NCI-H1092 treated with DMSO at 0.1 percent for 48 hours (cell line): ENCODE measurements at places on chromosomes 1 and 21.

GRCh38 chr1:90198616-90199332 lies 203.9 kb downstream of the ZNF326 start:
- peak; percentile 43 for DNase-seq

DNA sequence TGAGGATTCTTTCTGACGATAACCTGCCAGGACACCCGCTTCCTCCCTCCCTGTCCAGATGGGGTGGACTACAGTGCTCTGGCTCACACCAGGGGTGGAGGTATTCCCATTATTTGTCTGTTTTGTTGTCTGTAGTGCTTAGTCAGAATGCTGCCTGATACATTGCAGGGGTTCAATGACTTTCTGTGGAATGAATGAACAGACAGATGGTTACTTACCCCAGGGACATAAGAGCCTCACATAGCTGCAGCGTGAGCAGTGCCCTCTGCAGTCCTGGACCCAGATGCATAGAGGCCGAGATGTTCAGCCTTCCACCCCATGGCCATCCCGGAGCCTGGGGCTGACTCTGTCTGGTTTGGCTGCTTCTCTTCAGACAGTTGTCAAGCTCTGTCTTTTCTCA lies 13.0 kb upstream of the F3 start:
- DNase-seq = no peak

GRCh38 chr1:230191079-230191804 lies 124.2 kb downstream of the GALNT2 start:
- no peak for DNase-seq

GRCh38 chr1:48906164-48906563 lies 129.5 kb upstream of the BEND5 start:
- DNase-seq = no peak

- DNase-seq = no peak
Measured at GRCh38 chr1:28144203-28145135, 32.0 kb downstream of the PTAFR start.

DNA sequence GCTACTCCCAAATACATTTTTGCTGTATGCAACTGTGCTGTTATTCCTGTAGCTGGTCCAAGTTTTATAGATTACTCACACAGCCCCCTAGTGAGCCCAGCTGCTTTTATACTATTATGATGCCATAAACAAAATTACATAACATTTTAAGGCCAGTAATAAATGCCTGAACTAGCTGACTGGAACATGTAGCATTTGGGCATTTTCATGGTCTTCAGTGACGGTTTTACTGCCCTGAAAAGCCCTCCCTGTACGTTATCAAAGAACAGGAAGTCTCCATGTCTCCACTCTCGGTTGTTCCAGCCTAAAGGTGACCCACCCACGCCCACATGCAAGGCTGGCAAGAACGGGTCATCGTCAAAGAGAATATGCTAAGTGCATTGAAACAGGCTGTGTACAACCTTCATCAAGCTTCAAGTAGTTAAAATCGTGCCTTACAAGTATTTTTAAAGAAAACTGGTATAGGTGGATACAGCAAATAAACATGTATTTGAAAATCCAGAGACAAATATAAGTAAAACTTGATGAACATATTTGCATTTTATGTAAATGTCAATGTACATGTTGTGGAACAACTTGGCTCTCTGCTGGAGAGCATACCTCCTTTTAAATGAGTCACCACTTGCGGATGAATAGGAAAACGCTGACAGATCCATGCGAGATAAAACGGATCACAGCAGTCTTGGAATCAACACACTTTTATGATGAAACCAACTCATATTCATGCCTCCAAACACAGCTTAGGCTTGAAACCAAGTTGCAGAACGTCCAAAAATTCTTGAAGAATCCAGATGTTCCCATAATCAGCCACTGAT lies 520.5 kb downstream of the SMYD3 start:
- no peak for DNase-seq

GRCh38 chr1:160404094-160404493 lies 3.7 kb downstream of the VANGL2 start:
- no peak for DNase-seq
